Skin of body (tissue), 3 donors: ENCODE measurements at places on chromosomes 16 and 17.

- no peak for DNase-seq
These were observed 70.0 kb upstream of the HS3ST3A1 start for GRCh38 chr17:13671771-13672170.

GRCh38 chr17:38325221-38325851 is 18.4 kb downstream of the GPR179 start:
- no peak for DNase-seq

DNA sequence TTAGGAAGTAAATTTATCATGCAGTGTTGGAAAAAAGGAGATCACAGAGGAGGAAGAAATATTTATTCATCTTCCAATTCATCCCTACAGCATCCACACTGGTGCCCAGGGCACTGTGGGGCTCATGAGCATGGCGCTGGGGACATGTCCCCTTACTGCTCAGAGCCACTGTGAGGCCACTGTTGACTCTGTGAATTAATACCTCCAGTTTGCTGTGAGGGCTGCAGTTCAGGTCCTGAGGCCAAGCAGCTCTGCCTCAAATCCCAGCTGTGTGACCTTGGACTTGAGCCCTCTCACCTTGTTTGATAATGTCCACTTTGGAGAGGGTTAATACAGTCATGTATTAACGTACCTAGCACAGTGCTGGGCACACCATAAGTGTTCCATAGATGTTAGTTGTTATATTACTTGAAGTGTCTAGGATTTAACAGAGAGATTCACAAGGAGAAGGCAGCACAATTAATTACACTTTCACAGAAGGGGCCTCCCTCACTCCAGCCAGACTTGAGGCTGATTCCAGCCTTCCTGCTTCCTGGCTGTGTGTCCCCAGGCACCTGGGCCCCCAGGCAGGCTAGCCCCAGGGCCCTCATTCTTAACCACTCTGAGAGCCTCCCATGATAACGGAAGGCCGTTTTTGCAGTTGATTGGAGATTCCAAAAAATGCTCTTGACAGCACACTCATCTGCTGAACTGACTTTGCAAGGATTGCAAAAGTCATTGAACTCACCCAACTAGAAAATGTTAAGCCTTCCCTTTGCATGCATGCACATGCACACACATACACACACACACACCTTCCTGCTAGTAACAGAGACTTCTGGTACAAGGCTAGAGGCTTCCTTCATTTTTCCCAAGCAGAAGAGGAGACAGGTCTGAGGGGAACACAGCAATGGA is 29.4 kb downstream of the KATNIP start:
- DNase-seq = no peak

- no peak for DNase-seq
These were observed at the start of gene AANAT for GRCh38 chr17:76467366-76467765. Gene AANAT, plus strand, starts transcription at chr17:76467603. Its CDS starts 1,144 bp downstream, at chr17:76468747.

GRCh38 chr16:77929004-77929403 is 93.3 kb upstream of the CLEC3A start:
- no peak for DNase-seq

DNA sequence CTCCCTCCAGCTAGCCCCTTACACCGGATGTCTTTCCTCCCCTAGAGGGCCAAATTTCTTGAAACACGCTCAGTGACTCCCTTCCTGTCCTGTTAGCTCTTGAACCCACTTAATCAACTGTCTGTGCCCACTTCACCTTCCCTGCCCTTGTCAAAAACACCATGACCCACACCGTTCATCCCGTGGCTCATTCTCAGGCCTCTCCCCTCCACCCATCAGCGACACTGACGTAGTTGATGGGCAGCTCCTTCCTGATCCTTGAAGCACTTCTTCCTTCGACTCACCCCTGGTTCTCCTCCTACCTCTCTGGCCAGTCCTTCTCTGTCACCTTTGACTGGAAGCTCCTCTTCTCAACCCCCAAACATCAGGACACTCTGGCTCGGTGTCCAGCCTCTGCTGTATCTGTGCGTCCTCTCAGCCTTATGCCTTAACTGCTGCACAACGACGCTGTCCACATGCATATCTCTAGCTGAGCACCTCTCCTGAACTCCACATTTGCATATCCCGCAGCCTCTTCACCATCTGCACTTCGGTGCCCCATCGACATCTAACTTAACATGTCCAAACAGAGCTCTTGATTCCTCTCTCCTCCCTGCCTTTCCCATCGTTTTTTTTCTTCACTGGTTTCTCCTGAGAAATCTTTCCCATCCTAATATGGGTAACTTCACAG is 39.3 kb upstream of the CCDC182 start:
- DNase-seq = no peak
